Epithelial cell of proximal tubule (primary cell): ENCODE measurements at places on chromosomes 3 and 15.

- no peak for DNase-seq
These were observed 106.3 kb upstream of the BFSP2 start for GRCh38 chr3:133293397-133294110.

- DNase-seq, result no peak
These were observed 17.8 kb downstream of the DUOX1 start for GRCh38 chr15:45147606-45148005.

DNA sequence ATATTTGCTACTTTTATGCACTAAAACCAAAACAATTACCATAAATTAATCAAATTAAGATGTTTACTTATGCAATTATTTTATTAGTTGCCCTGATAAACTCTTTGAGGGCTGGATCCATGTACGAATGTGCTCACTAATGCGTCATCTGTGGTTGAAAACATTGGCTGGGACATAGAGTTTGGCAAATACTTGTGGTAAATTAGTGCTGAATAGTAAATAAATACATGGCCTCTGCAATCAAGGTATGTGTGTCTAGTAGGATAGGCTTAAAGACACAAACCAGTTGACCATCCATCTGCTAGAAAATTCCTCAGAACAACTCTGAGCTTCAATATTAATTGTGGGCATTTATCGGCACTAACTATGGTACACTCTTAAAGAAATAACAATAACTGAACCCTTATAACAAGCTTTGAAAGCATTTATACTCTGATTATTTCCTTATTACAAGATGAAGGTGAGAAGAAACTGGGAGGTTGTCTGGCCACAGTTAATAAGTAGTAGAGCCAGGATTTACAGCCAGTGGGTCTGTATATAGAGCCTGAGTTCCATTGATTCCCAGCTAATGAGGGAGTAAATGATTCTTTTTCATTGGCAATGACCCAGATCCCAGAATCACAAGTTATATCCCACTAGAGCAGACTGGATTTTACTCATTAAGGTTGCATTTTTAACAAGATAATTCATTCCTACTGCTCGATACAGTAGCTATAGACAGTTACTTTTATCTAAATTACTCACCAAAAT, 169.5 kb upstream of the CNTN6 start:
- peak; percentile 88 for DNase-seq

GRCh38 chr3:56196700-56197099, 271.6 kb downstream of the ERC2 start:
- DNase-seq, result no peak

- no peak for DNase-seq
These were observed 72.9 kb downstream of the CLASP2 start for GRCh38 chr3:33645060-33645647.

DNA sequence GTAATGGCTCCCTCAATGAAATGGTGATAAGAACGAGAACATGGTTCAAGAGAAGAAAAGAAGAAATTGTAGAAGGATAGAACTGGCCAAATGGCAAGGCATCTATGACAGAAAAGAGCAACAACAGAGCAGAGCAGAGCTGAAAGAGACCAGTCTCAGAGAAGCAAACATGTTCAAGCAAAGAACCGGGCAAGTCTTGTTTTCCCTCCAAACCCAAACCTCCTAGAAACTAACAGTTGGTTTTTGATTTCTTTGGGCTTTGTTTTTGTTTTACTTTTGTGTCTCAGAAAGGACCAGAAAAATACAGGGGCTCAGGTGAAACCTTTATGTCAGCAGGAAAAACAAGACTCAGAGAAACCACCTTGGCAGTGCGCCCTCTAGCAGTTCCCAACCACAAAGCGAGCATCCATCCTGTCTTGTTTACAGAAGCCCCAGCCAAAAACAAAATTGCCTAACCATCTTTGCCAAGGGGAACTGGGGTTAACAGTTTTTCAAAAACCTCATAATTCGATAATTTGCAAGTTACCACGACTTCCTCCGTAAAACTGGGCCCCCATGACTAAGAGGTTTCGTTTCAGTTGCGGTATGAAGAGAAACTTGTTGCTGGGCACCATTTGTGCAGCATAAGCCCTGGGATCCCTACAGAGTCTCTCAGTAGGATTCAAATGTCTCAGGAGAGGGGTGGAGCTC, 159.2 kb upstream of the SLC24A5 start:
- no peak for DNase-seq

DNA sequence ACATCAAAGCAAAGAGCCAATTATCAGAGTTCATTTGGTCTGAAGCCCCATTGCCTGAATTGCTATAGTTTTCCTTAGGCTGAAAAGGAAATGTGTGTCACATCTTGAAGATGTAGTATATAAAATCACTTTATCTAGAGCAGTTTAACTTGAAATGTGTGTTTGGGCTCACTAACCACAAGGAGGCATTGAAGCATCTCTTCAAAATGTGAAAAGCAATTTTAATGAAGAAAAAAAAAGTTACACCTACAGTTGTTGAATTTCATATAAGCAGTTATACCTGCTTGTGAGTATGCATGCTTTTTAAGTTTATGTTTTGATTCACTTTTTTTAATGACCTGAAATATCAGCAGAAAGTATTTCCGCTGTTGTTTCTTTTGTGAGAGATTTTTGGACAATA, 129.3 kb downstream of the IQCH start:
- DNase-seq, result no peak
